Sigmoid colon (tissue), 7 donors: ENCODE measurements at places on chromosomes 5 and 9.

- peak; percentile 64 for DNase-seq
Observed at GRCh38 chr9:91815896-91816295, 134.1 kb downstream of the ROR2 start.

DNA sequence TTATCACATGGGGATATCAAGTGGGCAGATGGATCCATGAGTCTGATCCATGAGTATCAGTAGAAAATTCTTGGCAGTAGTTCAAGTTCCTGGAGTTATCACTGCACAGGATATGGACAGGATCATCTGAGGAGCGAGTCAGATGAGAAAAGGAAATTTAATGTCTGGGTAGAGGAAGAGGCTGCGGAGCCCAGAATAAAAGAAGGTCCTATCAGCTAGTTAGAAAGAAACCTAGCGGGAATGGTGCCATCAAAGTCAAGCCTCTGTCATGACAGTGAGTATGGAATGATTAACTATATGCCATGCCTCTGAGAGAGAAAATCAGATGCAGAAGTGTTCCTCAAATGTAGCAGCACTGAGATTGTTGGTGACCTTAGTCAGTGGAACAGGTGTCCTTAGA, 248.1 kb downstream of the PIK3R1 start:
- no peak for DNase-seq

DNA sequence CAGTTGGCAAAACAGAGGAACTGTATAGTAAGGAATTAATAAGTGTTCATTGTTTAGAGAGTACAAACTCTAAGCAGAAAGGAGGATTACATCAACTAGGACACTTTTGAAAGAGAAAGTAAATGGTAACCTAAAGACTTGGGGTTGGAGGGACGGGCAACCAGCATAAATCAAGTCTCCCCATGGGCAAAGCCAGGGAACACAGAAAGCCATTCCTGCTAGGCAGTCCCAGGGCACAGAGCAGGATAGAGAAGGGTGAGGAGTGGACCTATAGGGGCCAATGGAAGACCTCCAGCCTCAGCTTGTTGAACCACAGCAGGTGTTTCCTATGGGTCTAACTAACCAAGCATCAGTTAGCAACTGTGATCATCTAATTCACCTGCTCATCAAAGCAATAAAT, 9.2 kb upstream of the ERAP1 start:
- DNase-seq, result no peak

DNA sequence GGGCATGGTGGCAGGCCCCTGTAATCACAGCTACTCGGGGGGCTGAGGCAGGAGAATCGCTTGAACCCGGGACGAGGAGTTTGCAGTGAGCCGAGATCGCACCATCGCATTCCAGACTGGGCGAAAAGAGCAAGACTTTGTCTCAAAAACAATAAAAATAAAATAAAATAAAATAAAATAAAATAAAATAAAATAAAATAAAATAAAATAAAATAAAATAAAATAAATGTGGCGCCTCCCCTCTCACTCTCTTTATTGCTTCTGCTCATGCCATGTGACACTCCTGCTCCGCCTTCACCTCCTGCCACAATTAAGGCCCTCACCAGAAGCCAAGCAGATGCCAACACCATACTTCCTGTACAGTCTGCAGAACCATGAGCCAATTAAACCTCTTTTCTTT, 3.8 kb upstream of the SHC3 start:
- DNase-seq, result no peak

DNA sequence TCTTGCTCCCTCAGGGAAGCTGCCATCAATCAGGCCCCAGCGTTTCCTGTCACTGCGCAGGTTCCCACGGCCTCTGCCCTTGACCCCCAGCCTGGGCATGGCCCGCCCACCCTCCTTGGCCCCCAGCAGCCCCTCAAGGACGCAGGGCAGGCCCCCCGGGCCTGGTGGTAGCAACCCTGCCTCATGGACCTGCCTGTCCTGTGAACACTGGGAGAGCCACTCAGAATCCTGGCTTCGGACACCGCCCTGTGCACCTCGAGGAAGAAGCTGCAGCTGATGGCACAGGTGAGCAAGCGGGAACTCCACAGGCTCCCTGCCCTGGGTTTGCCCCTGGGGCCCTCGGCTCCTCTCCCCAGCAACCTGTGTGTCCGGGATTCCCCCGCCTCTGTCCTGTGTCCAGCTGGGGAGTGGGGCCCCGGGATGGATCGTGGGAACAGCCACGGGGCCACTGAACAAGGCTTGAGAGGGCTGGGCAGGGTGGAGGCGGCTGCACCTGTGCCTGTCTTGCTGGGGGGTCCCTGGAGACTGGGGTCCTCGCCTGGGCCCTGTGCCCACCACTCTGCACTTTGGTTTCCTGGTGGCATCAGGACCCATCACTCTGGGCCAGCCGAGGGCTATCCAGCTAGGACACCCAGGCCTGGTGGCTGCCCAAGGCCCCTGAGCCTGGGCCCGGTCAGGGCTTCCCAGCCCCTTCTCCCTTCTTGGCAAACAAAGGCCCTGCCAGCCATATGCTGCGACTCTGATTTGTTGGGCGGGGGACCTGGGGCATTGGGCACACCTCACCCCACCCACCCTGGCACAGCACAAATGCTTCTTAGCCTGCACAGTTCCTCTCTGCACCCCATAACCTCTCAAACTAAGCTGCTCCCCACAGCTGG, 33.5 kb upstream of the EGFL7 start:
- no peak for DNase-seq

- DNase-seq, result no peak
Observed at GRCh38 chr5:136057401-136058038, 28.7 kb downstream of the TGFBI start.
